ENCODE measurements at places on chromosomes 2 and 18. TPM values are rescaled to one million over a fixed set of nuclear protein-coding genes. Genes with fewer than 3 reads are reported as not detected.

Gene LMAN2L
- 12.3 TPM for total RNA-seq

Gene CYRIA
- total RNA-seq, result 30.8 TPM

Gene IFIH1
- 8.4 TPM for total RNA-seq

Gene CD8A
- not detected for total RNA-seq

Gene DOK6
- under 0.01 TPM for total RNA-seq

Gene STON1
- total RNA-seq, result 5.4 TPM

Gene CDKL4
- 0.19 TPM for total RNA-seq

Gene PJVK
- total RNA-seq, result 0.32 TPM

Gene TSPYL6
- not detected for total RNA-seq

Gene NPHP1
- 1.9 TPM for total RNA-seq

Gene HOXD12
- total RNA-seq, result not detected

Gene VWA3B
- not detected for total RNA-seq

Gene CDH7
- under 0.01 TPM for total RNA-seq

Gene ITGB6
- not detected for total RNA-seq

Gene SPATA3
- not detected for total RNA-seq

All from bladder microvascular endothelial cell (primary cell).